ENCODE measurements at places on chromosomes 12 and 14.

DNA sequence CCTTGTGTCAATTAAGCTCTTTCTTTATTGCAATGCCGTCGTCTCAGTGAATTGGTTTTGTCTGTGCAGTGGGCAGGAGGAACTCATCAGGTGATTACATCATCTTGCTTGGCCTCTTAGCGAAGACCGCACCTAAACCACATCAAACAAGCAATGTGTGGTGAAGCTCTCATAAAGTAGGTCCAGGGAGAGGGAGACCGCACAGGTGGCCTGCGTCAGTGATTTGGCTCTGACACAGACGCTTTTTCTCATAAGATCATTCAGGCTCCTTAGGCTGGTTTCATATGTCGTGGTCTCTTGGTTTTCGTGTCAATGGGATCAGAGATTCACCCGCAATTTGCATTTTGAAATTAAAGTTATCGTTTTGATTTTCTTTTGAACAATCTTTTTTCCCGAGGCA is 6.7 kb upstream of the TESC start:
- no peak for DNase-seq

DNA sequence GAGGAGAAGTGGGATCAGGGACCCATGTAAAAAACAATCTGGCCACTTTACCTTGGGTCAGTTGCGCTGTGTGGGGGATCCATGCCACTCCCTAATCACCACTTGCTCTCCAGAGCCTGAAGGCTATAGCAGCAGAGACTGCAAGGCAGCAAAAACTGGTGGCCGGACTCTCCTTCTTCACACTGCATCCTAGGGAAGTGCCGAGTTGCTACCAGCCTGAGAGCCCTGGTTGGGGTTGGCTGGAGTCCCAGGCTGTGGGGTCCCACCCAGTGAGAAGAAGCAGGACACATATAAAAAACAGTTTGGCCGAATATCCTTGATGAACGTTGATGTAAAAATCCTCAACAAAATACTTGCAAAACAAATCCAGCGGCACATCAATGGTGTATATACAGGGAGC is 341.2 kb downstream of the AEBP2 start:
- no peak for DNase-seq

GRCh38 chr12:103161582-103162362 is 204.3 kb downstream of the ASCL1 start:
- no peak for DNase-seq

GRCh38 chr12:53299101-53299453 is 418 bp upstream of the MYG1 start:
- DNase-seq = no peak

GRCh38 chr12:121958541-121959240 is 40.3 kb downstream of the CFAP251 start:
- no peak for DNase-seq

Data from stimulated activated CD4-positive, alpha-beta T cell treated with anti-CD3 and anti-CD28 coated beads, TNF-alpha, amount 100 ng/mL, for 1 hour (primary cell).